AG10803 (cell line): ENCODE measurements at places on chromosomes 12 and 14.

DNA sequence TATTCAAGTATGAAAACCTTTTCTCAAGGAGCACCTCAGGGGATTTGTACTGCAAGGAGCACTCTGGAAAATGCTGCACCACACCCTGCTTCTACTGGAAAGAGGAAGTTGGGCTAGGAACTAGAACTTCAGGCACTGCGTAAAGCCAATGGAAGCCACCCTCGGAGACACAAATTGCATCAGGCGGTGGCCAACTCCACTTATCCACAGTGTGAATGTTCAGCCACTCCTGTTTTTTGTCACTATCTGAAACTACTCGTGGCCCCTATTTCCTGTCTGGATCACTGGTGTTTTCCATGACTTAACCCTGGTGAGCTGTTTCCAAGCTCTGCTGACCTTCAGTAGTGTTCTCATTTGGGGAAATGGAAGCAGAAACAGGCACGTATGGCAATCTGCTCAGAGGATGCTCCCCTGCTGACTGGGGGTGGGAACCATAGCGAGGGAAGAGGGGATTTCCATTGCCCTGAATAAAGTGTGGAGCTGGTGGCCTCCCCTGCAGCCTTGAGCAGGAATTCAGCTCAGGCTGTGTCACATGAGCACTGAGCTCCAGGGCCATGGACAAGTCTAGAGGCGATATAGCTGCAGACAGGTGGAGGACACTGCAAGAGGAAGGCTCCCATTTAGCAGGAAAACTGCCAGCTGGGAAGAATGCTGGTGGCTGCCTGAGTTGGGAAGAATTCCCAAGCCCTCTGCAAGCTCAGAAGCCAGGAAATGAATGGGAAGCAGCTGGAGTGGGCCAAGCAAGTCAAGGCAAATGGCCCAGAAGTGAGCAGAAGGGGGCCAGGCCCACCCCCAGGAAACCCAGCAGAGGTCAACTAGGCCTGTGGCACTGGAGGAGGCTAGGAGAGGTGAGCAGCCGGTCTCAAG, 50.5 kb upstream of the RAP1B start:
- DNase-seq: peak; percentile 65

DNA sequence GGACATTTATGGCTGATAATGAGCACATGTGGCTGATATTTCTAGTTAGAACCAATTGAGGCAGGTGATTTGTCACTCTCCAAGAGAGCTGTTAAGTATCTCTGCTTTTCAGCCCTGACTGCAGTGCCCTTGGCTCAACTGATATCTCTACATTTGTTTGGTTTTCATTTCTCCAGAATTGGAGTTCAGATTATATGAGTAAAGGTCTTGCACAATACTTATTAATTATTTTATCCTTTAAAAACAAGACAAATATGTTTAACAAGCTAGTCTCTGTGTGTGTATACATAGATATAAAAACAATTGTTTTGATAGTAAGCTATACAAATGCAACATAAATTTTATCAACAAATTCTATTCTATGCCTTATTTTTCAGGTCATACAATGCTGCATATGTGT, 105.2 kb downstream of the BRMS1L start:
- DNase-seq: no peak

DNA sequence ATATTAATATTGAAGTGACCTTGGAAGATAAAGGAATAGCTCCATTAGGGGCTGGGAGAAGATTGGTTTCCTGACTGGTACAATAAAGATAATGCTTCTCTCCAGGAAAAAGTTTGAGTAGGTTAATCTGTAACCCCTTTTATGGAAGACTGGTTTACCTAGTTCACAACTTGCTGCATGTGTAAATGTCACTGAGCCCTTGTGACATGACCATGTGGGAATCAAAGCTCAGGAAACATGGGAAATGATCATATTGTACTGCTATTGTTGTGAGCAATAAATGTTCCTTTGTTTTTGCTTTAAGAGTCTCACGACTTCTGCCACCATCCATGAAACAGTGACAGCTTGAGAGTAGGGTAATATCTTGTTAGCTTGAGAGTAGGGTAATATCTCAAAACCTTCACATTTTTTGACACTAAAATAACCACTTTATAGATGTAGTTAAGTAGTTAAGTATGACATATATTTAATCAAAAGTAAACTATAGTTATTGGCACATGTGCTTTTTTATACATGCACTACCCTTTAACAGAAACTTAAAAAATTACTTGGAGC, 1338.6 kb downstream of the FSCB start:
- no peak for DNase-seq

GRCh38 chr12:45732250-45732649, 2.7 kb downstream of the ARID2 start:
- no peak for DNase-seq

DNA sequence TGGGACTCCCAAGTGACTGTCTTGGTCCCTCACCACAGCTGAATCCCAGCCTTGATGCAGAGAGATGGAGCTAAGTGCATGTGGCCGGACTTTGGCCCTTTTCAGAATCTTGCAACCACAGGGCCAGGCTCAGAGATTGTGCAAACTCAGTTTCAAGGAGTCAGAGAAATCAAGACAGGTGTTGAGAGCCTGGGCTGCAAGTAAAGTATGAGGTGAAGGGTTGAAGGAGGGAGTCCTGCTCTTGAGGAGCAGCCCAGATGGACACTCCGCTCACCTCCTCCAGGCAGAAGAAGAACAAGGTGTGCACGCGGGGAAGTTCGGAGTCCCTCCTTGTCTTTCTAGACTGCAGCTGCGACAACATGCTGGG, 6.3 kb upstream of the BMP4 start:
- no peak for DNase-seq

- DNase-seq: no peak
Measured at GRCh38 chr14:94773061-94773648, 3.2 kb upstream of the GSC start.

- DNase-seq: no peak
Measured at GRCh38 chr12:132389026-132389425, 59.6 kb upstream of the GALNT9 start.

- DNase-seq: no peak
Measured at GRCh38 chr12:82593901-82594396, 92.8 kb upstream of the TMTC2 start.

DNA sequence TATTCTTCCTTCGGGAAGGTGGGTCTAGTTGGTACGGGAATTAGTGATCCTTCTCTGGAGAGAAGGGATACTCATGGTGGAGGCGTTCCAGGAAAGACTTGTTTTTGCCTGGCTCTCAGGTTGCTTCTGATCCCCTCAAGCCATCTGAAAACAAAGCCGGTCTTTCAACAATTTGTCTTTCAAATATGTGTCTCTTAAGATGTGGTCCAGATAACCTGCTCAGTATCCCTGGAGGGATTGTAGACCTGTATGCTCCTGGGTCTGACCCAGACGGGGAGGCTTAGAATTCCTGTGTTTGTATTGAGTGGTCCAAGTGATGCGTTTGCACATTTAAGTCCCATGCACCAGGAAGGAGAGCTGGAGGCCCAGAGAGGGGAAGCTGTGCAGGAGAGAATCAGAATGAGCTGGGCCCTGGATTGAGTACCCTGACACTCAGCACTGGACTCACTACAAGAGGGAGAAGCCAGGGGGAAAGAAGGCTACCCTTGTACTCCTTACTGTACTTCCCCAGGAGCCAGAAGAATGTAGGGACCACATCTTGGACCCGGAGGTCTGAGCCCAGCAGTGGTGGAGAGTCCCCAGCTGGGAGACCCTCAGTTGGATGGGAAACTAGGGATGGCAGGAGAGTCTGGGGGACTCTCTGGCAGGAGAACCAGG, 40.4 kb downstream of the ERH start:
- no peak for DNase-seq

- no peak for DNase-seq
Measured at GRCh38 chr12:47158792-47159191, 79.0 kb upstream of the AMIGO2 start.

DNA sequence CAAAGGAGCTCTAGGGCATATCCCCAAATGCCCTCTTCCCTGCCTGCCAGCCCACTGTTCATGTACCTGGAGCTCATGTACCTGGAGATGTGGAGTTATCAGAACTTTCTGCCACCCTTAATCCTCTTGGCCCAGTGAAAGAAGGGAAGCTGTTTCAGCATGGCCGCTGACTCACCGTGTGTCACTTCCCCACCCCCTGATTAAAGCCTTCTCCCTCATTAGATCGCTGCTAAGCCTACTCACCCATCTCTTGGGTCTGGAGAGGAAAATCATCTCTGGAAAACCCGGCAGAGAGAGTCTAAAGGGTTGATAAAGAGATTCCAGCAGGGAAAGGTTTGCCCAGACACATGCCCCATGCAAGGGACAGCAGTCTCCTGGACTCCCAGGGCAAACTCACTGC, 4.5 kb upstream of the LTBP2 start:
- DNase-seq: peak; percentile 76

DNA sequence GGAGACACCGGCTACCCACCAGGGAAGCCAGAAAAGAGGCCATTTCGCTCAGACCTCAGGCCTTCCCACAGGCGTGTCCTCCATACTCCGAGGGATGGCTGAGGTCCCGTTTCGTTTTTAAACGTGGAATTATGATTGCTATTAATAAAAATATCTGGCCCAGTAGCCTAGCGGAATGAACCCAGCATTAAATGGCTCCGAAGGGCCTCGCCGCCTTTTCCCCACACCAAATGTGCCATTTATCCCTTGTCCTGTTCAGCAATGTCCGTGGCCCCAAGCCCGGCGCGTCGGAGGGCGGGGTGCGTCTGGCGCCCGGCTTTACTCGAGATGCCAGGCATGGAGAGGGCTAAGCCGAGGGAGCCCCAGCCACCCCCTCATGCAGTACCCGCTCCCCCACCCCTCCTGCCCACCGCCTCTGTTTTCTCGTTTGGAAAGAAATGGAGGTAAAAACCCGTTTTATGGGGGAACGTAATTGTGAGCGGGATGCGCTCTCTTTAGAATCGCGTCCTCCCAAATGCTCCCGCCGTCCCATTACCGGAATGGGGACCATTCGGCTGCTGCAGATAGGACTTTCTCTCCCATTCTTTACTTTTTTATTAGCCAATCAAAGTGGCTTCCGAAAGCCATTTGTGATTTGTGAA, 5.7 kb downstream of the HOXC8 start:
- no peak for DNase-seq

- peak; percentile 54 for DNase-seq
Measured at GRCh38 chr12:95815632-95816212, 25.2 kb upstream of the NTN4 start.

GRCh38 chr12:45324391-45324790, 108.5 kb downstream of the ANO6 start:
- DNase-seq: no peak

DNA sequence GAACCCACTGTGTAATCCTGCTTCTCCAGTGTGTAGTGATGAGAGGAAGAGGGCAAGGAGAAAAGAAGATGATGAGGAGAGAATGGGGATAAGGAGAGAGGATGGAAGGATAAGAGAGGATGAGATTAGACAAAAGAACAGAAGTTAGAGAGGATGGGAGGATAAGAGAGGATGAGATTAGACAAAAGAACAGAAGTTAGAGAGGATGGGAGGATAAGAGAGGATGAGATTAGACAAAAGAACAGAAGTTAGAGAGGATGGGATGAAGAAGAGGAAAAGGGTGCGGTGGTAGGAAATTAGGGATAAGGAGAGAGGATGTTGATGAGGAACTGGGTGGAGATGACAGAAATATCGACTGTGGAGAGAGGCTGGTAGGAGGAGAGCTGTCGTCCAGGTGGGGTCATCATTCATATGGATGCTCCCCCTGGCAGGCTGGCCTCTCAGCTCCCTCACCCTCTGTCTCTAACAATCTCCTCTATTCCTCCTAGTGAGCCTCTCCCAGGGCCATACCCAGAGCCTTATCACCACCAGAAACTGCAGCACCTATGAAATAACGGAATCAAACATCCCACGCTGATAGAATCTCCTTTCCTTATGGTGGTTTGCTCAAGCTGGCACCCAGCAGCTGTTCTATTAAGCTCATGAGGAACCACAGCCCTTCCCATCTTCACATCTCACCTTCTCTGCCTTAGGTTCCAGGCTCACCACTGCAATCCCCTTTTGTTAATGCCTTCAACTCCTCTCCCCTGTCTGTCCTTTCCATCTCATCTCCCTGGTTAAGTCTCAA, 6.0 kb upstream of the CIROP start:
- DNase-seq: no peak

DNA sequence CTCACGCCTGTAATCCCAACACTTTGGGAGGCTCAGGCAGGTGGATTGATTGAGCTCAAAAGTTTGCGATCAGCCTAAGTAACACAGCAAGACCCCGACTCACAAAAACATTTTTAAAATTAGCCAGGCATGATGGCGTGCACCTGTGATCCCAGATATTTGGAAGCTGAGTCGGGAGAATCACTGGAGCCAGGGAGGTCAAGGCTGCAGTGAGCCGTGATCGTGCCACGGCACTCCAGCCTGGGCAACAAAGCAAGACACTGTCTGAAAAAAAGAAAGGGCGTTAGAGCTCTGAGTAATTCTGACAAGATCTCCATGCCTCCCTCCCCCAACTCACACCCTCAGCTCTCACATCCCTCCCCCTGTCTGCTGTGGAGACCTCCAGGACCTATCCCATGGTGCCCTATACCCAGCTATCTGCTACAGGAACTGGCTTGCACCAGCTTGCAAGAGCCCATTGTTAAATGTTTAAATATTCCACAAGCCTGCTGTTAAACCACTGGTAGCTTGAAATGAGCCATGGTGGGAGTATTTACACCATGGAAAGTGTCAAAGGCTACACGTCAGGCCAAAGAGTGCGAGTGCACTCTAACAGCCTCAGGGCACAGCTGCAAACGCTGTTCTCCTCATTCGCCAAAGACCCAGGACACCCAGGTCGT, 35.1 kb upstream of the PPP2R5C start:
- DNase-seq: no peak

DNA sequence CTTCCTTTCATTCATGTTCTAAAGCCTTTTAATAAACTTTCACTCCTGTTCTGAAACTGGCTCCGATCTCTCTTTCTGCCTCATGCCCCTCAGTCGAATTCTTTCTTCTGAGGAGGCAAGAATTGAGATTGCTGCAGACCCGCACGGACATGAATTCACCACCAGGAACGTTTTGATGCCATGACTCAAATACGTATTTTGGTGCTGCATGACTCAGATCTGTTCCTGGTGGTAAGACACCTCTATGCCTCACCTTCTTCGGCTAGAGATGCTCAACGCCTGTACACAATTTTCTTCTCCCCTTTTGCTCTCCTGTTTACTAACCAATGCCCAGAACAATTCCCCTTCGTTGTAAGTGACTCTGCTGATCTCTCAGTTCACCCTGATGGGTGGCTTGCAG, 52.0 kb upstream of the RIMBP2 start:
- no peak for DNase-seq

DNA sequence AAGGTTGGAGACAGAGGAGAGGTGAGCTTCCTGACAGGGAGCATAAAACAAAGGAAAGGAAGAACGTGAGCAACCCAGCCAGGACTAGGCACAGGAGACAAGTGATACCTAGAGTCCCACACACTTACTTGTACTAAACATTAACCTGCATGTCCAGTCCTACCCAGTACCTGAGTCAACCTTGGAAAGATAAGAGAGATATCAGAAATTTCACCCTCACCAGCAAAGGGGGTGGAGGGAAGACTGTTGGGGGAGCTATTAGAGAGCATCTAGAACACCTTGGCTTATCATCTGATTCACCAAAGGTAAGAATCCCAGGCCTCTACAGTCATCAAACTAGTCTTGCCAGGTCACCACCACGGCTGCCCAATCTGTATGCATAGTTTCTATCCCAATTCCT, 11.1 kb downstream of the KLHL33 start:
- DNase-seq: no peak

DNA sequence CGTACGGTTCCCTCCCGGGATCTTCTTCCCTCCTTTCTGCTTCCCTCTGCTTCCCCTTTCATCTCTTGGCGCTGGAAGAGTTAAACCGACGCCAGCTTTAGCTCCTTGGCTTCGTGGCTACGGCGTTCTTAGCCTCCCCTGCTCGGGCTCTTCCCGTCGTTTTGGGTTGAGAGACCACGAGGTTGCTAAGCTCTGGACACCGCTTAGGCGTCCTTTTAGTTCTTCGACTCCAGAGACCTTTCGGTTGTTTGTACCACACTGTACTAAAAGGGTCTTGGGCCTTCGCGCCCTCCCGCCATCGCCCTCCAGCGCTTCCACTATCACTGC, 545 bp downstream of the CPSF2 start:
- peak; percentile 26 for DNase-seq
